ENCODE measurements at places on chromosomes 5 and 9.

DNA sequence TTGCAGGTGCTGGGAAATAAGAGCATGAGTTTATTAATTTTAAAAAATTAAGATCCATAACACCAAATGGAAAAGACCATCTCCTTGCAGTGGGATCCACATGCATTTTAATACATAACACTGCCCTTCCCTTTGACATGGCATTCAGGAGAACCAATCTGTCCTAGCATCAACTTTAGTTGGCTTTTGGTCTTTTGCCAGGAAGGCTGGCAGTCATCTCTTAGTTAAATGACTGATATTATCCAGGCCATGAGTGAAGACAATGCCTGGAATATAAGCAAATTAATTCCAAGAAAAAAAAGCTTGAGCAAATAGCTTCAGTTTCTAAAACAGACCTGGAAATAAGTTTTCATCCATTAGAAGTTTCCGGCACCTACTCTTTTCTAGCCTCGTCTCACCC, 55.1 kb upstream of the OTULINL start:
- DNase-seq: no peak

DNA sequence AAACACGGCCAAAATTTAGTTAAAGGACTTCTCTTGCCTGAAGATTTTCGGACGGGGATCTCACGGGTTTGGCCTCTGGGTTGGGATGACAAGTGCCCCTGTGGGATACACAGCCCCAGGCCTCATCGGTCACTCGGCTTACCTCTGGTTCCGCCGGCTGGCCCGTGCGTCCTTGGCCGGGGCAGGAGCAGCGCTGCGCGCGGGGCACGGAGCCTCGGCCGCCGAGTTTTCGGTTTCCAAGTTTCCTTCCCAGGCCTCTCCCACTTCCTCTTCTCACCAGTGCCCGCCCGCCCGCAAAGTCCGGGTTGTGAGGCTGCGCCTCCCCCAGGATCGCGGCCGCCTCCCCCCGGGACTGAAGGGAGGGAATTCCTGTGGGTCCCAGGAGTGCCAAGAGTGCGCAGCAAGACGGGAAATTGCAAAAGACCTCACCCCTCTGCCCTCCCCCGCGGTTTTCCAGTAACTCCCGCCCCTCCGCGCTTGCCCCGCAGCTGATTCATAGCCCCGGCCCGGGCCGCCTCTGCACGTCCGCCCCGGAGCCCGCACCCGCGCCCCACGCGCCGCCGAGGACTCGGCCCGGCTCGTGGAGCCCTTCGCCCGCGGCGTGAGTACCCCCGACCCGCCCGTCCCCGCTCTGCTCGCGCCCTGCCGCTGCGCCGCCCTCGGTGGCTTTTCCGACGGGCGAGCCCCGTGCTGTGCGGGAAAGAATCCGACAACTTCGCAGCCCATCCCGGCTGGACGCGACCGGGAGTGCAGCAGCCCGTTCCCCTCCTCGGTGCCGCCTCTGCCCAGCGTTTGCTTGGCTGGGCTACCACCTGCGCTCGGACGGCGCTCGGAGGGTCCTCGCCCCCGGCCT, at the start of gene OSMR:
OSMR (plus strand) TSS at position 487 of the 853 bp plus-strand sequence. CDS start 23,033 bp downstream, outside the sequence.
- DNase-seq: peak; percentile 90

DNA sequence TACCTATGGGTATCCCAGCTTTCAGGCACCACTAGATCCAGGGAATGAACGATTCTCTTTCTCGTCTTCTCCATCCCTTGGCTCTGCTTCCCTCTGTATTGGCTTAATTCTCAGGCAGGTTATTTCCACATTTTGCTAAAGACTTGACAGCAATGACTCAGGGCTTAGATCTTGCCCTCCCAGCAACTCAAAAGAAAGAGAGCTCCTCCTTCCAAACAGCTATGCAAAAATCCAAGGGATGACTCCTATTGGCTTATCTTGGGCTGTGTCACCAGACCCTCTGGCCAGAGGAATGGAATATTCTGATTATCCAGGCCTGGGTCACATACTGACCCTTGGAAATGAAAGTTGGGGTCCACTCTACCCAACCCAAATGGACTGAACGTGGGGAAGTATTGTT, 270.2 kb downstream of the NTRK2 start:
- DNase-seq: no peak

DNA sequence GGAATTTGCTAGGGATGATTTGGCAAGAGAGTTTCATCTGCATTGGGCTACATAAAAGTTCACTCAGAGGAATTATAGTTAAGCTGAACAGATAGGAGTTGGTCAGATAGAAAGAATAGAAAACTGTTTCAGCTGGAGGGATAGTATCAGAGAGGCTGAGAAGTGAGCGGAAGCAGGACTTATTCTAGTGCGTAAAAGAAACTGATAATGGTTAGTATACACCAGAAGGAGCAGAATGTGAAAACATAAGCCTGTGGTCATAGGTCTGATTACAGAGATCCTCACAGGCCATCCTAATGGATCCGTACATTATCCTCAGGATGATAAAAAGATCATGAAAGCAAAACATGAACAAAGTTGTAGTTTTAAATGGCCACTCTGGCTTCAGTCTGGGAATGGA, 585.2 kb downstream of the BRINP1 start:
- DNase-seq: no peak

GRCh38 chr9:4935001-4935672, 49.9 kb upstream of the JAK2 start:
- DNase-seq: no peak

- DNase-seq: no peak
Measured at GRCh38 chr5:149939546-149939945, 5.0 kb downstream of the PDE6A start.

DNA sequence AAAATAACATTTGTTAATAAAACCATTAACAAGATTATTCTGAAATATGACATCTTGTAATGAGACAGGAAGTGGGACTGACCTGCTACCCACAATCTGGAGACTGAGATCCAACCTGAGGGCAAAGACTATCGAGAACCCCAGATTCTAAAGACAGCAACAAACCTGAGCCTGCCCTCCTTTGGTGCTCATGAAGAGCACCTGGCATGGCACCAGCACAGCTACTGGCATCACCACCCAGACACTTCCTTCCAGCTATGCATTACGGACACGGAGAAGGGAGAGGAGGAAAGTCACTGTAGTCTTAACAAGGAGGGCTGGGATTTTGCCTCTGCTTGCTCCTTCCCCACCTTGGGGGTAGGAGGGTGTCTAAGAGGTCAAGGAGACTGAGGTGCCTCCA, 105.5 kb downstream of the AUH start:
- no peak for DNase-seq

- no peak for DNase-seq
Measured at GRCh38 chr5:40734986-40735385, 20.8 kb downstream of the TTC33 start.

- no peak for DNase-seq
Measured at GRCh38 chr9:92467511-92467910, 14.8 kb downstream of the ASPN start.

- DNase-seq: no peak
Measured at GRCh38 chr5:176436656-176437055, 11.5 kb upstream of the FAF2 start.

DNA sequence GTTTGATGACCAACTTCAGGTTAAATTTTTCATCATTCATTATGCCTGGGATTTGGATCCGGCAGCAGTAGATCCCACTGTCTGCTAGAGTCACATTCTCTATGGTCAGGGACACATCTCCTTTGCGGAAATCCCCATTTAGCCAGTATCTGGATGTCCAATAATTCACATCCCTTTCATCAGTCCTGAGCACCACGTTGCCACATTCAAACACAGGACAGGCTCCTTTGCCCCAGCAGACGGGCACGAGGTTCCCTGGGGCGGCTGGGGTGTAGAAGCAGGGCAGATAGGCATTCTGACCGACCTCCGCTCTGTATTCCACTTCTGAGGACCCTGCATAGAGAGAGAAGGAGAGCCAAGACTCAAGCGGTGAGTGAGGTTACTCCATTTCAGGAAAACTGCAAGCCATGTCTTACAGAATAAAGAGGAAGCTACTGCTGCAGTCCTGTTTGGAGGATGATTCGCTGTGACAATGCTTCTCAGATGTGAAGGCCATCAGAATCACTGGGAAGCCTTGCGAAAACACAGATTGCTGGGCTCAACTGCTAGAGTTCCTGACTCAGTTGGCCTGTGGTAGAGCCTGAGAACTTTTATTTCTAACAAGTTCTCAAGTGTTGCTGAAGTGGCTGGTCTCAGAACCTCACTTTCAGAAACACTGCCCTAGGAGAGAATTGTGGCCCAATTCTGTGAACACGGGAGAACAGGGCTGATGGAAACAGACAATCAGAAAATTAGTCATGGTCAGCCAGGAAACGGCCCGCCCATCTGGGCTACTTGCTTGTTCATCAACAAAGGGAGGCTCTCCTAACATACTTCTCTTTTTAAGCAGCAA, 2.0 kb downstream of the HAVCR2 start:
- DNase-seq: no peak

GRCh38 chr5:176535101-176535663, 2.0 kb downstream of the RNF44 start:
- DNase-seq: no peak

DNA sequence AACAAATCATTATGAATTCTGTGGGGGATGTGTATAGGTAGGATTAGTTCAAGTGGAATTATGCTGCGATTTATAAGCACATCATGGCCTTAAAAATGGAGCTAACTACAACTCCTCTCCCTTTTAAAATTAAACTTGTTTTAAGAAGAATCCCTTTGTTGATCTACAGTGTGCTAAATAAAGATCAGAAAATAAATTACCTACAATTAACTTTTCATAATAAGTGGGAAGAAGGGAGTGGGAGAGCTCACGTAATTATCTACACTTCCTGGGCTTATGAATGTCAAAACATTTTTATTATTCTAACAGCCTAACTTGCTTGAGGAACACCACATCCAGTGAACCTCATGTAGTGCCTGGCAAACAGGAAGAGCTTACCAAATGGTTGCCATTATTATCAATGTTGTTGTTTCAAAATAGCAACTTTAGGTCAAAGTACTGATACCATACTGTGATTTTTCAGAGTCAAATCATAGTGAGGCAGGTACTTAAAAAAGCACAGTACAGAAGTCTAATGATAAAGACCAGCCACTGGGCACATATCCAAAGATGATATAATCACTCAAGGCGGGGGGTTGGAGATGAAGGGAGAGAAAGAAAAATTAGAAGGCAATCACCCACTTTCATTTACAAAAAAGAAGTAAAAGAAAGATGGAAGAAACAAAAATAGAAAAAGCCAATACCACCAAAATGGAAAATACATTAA, 174.0 kb downstream of the RAPGEF6 start:
- DNase-seq: no peak

DNA sequence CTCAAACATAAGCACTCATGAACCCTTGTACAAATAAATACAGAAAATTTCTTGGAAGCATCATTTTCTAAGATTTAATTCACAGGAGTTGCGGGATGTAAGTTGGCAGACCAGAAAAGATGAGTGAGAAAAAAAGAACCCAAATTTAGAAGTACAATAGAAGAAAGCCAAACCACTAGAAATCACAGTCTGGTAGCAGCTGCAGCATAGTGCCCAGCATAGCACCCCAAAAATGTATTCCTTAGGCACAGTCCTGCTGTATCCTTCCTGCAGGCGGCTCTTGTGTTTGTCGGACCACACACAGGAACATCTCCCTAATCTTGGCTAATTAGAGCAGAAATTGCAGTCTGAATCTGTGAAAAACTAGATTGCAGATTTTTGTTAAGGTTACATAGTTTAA, 208.5 kb upstream of the TRPM3 start:
- DNase-seq: no peak

DNA sequence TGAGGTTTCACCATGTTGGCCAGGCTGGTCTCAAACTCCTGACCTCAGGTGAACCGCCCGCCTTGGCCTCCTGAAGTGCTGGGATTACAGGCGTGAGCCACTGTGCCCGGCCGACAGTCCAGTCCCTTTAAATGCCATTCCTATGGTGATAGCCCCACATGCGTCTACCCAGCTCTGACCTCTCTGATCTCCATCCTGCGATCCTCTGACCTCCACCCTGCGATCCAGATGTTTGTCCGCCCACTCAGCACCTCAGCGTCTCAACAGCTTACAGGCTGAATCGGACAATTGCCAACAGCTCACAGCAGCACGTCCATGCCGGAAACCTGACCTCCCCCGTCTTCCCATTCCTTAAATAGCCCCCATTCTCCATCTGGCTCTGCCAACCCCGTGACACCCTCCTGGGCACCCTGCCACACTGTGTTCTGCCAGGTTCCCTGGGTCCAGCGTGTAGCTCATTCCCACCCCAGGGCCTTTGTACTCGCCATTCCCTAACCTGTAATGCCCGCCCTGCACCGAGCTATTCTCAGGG, 44.0 kb upstream of the RNU6ATAC start:
- DNase-seq: peak; percentile 47

DNA sequence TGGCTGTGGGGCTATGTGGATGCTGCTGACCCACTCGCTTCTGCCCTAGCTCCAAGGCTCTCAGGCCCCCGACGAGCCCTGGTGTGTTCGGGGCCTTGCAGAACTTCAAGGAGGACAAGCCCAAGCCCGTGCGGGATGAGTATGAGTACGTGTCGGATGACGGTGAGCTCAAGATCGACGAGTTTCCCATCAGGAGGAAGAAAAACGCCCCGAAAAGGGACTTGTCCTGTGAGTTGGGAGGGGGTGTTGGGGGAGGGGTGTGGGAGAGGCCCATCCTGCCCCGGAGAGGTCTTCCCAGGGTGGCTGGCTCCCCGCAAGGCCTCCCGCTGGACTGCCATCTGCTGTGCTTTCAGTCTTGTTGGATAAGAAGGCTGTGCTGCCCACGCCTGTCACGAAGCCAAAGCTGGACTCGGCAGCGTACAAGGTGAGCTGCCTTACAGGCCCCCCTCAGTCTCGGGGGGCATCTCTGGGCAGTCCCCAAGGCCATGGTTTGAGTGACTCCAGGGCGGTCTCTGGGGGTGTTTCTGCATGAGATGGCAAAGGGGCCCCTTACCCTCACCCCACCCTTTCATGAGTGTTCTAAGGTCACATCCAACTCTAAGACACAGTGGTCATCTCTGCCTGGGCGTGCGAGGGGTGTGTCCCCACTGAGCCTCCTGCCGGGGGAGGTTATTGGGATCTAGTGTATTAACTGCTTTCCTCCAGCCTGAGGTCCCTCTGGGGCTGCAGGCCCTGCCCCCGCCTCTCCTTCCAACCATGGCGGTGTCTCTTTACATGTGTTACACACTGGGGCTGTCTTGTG, 89.5 kb downstream of the PHF2 start:
- peak; percentile 24 for DNase-seq

- DNase-seq: peak; percentile 71
Measured at GRCh38 chr5:172958331-172959046, 735 bp upstream of the RPL26L1 start.

GRCh38 chr9:93820667-93821306, 134.4 kb downstream of the BARX1 start:
- no peak for DNase-seq

GRCh38 chr9:75200892-75201470, 112.7 kb downstream of the OSTF1 start:
- no peak for DNase-seq

- DNase-seq: no peak
Measured at GRCh38 chr5:95856501-95856981, 34.0 kb upstream of the GLRX start.

GRCh38 chr9:130104491-130105193, 50.9 kb downstream of the GPR107 start:
- no peak for DNase-seq

Measured in right forelimb (tissue), 1 donor.